ENCODE measurements at places on chromosomes 6 and 20.

DNA sequence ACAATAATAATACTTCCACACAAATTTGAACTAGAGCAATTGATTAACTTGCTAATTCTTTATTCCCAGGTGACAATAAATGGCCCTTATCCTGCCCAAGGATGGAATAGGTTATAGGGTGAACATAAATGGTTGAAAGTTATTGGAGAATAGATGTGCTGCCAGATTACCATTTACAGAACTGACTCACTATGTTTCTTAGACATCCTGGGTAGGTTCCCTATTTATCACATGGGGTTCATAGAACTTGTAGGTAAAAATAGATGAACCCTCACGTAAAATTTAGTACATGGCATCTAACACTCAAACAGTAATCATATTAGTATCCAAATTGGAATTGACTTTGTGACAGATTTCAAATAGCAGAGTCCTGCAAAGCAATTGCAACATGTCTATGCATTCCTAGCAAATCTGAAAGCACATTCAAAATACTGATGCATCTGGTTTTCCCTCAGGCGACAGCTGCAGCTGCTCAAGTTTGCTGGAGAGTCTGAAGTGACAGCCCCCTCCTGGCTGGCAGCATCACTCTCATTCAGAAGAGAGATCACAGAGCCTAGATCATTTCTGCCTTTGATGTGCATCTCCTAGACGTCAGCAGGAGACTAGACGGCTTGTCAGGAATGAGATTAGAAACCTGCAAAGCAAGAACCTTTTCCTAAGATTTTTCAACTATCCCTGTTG, 80.2 kb upstream of the RNF217 start:
- no peak for DNase-seq

GRCh38 chr6:45574885-45575284, 197.2 kb upstream of the SUPT3H start:
- peak; percentile 70 for DNase-seq

- no peak for DNase-seq
Measured at GRCh38 chr6:39402239-39402751, 79.8 kb upstream of the KCNK16 start.

- DNase-seq, result no peak
Measured at GRCh38 chr6:159101656-159102055, 56.9 kb upstream of the TAGAP start.

- DNase-seq, result no peak
Measured at GRCh38 chr6:44245391-44245911, 1.4 kb upstream of the HSP90AB1 start.

- no peak for DNase-seq
Measured at GRCh38 chr6:126926926-126927325, 191.5 kb upstream of the RSPO3 start.

DNA sequence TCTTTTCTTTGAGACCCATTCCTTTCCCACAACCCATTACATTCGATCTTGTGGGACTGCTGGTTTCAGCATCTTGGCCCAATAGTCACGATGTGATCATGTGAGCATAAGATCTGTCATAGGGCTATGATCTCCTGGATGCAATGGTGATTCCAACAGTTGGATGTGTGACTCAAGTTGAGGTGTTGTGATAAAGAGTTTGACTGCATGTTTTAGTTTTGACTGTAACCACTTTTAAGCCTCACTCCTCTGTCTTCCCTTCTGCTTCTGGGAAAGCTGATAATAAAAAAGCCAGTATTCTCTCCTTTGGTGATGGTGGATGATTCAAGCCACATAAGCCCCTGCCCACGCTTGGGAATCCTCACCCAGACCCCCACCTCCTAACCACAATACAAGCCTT, 117.0 kb upstream of the ASCC3 start:
- DNase-seq, result no peak
